ENCODE measurements at places on chromosomes 5 and 9. TPM values are rescaled to one million over a fixed set of nuclear protein-coding genes. Genes with fewer than 3 reads are reported as not detected.

Gene CARTPT
- not detected for polyA plus RNA-seq

Gene BSPRY
- 8.0 TPM for polyA plus RNA-seq

Gene CDC20B
- polyA plus RNA-seq: 0.77 TPM

Gene CARD9
- polyA plus RNA-seq: 3.2 TPM

Gene SMIM33
- polyA plus RNA-seq: not detected

- no peak for DNase-seq
These were observed 201.2 kb upstream of the GAS1 start for GRCh38 chr9:87148331-87149104.

DNA sequence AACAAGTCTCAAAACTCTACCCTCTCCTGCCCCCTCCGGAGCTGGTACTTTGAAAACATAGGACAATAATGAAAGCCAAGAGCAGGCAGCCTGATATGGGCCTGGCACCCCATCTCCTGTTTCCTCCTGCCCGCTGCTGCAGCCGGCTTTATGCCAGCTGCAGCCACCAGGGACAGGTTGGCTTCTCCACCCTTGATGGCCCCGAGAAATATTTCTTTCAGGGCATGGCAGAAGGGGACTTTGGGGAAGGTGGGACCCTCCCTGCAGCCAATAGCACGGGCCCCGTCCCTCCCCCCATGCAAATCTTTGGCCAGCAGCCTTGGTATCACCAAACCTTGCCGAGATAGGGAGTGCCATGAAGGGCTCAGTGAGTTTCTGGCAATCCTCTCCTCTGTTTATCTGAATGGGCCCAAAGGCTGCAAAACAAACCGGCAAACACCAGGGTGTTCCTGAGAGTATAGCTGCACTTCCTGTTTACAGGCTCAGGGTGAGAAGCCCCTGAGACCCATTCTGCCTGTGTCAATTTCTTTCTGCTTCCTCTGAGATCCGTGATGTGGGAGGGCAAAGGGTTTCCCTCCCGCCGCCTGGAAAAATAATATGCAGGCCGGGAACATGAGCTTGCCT, 73.4 kb upstream of the BOD1 start:
- no peak for DNase-seq

DNA sequence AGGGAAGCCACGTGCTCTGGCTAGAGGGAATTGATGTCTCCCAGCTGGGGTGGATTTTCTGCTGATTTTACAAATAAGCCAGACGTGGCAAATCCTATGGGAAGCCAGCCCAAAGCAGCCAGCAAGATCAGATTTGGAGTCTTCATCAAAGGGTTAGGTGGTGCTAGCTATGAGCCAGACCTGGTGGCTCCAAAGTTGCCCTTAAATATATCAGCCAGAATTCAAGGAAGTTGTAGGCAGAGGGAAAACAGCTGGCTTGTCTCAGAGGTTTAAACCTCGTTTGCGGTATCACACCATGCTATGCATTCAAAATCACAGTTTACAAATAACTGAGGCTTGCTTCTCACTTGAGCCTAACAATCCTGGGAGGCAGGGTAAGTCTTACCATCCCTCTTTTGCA, 313.2 kb downstream of the MLLT3 start:
- no peak for DNase-seq

GRCh38 chr5:15521381-15522186, 21.6 kb downstream of the FBXL7 start:
- DNase-seq: no peak

DNA sequence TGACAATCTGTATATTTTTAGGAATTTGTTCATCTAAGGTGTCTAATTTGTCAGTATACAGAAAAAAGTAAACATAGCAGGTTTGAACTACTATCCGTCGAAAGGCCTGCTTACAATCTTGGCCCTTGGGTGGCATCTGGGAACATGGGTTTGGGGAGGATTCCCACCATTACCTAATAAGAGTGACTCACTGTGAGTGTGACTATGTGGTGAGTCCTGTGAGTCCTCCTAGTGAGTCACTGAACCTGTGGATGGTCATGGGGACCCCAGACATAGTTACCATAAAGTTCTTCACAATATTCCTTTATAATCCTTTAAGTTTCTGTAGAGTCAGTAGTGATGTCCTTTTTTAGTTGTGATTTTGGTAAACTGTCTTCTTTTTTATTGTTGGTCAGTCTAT, 37.0 kb downstream of the RNF130 start:
- no peak for DNase-seq

DNA sequence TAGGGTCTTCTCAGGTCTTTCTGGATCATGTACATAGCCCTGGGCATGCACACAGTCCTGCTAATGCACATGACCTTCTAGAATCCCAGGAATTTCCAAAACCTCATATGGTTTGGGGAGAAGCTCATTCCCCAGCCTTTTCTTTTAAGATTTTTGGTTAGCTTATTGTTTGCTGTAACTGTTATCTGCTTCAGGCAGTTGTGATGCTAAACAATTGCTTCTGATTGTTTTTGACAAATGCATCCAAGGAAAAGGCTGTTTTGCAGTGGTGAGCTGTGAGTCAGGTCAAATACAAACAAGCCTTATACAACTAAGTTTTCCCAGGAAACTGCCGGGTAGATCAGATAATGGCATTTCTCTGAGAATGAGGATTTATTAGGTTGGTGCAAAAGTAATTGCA, 32.7 kb downstream of the SMC5 start:
- no peak for DNase-seq

All from renal cortex interstitium (tissue), 15 donors.